Activated CD4-positive, alpha-beta memory T cell treated with anti-CD3 and anti-CD28 coated beads for 36 hours (primary cell): ENCODE measurements at places on chromosomes 2 and 18.

- DNase-seq, result no peak
Observed at GRCh38 chr2:217929757-217930707, 72.8 kb downstream of the TNS1 start.

GRCh38 chr18:8611916-8612576, 2.8 kb downstream of the RAB12 start:
- no peak for DNase-seq

GRCh38 chr18:31652877-31653276, 31.5 kb downstream of the B4GALT6 start:
- no peak for DNase-seq

DNA sequence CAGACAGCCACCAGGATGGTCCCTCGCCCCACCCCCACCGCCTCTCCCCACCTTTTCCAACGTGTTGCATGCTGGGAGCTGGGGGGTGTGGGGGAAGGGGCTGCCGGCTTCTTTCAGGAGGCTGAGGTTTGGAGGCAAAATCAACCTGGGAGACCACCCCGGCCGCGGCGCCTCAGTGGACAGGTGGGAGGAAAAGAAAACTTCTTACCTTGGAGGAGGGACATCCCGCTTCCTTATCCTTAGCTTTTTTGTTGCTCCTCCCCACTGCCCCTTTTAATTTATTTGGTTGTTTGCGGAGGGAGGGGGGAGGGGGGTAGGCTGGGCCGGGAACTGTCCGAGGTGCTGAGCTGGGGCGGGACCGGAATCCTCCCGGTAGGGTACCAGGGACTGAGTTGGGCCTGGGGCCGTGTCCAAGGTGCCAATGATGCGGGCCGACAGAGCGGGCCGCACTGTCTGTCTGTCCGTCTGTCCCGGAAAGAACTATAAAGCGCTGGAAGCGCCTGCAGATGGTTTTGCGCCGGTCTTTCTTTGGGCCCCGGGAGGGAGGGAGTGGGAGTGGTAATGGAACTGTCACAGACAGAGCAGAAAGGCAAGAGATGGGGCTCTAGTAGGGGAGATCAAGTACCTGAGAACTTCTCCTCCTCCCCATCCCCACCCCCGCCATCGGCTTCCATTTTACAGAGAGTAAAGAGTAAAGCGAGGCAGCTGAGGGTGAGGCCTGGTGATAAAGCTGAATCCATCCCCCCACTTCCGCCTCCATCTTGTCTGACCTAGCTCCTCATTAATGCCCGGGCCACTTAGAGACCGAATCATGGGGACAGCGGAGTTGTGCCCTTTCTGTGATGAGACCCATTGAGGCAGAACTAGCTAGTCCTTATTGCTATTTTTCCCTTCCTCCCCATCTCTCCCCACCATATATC, 2.4 kb downstream of the CDK5R2 start:
- no peak for DNase-seq

DNA sequence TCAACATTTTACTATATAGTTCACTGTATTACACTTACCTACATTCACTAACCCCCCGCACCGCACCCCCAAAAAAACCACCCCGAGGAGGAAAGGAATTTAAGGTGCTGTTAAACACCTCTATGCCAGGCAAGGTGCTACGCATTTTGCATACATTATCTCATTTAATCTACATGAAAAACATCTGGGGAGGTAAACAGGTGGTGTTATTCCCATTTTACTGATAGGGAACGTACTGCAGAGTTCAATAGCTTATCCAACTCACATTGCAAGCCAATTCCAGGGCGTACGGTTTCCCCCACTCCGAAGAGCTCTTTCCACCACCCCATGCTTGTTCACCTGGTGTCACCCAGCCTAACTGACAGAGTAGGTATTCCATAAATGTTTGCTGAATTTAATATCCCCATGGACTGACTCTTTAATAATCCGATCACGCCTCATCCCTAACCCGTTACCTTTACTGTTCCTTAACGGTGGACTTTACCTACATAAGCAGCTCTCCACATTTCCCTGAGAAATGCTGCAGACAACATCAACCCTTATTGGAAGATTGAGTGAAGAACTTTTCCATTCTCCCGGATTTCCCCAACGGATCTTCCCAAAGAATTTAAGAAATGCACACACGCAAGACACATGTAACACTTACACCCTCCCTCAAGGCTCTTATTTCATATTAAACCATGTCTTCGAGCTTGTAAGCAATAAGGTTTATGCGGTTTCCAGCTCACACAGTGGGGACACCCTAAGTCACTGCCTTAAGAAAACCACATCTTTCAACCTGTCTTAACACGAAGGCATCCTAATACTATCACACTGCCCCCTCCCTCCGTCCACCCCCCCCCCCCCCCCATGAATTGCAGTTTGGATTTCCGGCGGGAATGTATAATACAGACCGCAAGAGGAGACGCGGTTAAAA, 1.2 kb downstream of the RAPH1 start:
- DNase-seq, result peak; percentile 33

DNA sequence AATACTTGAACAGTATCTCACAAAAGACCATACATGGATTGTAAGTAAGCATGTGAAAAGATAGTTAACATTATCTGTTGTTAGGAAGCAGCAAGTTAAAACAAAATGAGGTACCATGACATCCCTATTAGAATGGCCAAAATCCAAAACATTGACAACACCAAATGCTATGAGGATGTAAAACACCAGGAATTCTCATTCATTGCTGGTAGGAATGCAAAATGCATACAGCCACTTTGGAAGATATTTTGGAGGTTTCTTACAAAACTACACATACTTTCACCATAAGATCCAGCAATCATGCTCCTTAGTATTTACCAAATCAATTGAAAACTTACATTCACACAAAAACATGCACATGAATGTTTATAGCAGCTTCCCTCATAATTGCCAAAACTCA, 30.9 kb upstream of the ICOS start:
- DNase-seq, result no peak

- DNase-seq, result no peak
Observed at GRCh38 chr2:75476761-75477160, 84.0 kb downstream of the EVA1A start.

GRCh38 chr2:38709567-38710194, 41.5 kb downstream of the SRSF7 start:
- DNase-seq, result peak; percentile 72
